ENCODE measurements at places on chromosomes 5 and 9.

GRCh38 chr9:136016572-136017288 is 55.6 kb upstream of the UBAC1 start:
- DNase-seq, result no peak

GRCh38 chr9:2787065-2787464 is 56.8 kb downstream of the PUM3 start:
- no peak for DNase-seq

GRCh38 chr5:3736926-3737325 is 141.3 kb downstream of the IRX1 start:
- DNase-seq, result no peak

- peak; percentile 29 for DNase-seq
Observed at GRCh38 chr5:177023303-177023664, 788 bp downstream of the ZNF346 start.

DNA sequence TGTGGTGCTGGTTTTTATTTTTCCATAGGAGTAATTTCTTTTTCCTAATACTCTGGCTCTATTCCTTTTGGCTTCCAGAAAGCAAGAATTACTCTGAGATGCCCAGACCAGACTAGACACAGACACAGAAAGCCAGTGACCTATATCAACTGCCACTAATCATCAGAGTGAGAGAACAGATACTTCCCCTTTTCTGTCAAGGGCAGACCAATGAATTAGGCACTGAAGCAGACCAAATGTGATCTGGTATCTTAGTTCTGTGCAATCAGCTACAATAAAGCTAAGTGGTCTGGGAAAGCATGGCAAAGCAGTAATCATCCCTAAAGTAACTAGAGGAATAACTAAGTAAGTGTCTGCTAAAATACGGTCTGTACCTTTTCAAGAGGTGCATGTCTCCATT is 239.1 kb downstream of the ELAVL2 start:
- peak; percentile 73 for DNase-seq

DNA sequence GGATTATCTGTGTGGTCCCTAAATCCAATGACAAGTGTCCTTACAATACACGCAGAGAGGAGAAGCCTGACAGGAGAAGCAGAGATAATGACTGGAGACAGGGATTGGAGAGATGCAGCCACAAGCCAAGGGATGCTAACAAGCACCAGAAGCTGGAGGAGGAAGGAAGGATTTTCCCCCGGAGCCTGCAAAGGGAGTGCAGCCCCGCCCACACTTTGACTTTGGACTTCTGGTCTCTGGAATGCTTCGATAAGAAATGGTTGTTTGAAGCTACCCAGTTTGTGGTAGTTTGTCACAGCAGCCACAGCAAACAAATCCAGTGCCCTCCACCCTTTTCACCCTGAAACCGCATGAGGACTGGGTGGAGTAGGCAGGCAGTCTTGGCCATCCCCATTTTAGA is 77.2 kb upstream of the BOD1 start:
- DNase-seq, result no peak

DNA sequence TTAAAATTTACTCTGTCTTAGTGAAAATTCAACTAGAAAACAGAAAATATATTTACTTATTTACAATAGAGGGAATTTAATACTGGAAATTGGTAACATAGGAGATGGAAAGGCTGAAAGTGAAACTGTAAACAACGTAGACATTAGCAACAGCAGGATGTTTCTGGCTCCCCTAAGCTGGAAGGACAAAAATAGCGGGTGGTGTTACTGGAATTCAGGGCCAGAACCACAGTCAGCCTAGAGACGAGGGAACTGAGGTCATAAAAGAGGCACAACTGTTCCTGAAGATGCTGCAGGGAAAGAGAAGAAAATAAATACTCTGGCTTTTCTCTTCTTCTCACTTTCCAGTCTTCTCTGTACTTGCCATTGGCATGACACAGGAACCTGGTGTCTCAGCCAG is 80.4 kb upstream of the NIPBL start:
- DNase-seq, result no peak

- no peak for DNase-seq
Observed at GRCh38 chr5:154371687-154372086, 74.1 kb upstream of the SAP30L start.

DNA sequence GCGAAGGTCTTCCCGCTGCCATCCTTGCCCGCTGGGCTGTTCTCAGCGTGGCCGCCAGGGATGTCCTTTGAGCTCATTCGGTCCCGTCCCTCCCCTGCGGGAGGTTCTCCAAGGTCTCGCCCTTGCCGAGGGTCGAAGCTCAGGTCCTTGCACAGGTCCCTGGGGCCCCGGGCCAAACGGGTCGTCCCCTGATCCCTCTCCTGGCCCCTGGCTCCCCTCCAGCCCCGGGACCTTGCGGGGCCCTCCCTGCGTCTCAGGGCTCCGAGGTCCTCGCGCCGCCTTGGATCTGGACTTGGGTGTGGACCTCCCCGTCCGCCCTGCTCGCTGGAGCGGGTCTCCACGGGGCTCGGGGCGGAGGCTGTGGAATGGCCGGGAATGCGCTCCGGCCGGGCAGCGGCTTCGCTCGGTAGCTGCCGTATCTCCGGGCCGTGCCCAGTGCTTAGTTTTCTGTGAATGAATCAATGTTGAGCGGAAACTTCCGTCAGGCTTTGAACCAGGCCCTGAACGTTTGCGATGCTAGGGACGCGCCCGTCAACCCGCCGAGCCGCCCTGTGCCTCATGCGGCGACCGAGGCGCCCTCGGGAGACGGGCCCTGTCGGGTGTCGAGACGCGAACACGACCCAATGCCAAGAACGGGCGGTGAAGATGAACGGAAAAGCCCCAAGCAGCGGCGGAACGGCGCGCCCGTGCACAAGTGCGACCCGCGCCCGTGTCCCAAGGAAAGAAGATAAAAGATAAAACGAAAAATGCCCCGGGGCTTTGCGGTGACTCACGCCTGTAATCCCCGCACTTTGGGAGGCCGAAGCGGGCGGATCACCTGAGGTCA is 780 bp downstream of the RNU6ATAC start:
- DNase-seq, result peak; percentile 62

GRCh38 chr5:114437936-114438335 is 76.1 kb downstream of the KCNN2 start:
- DNase-seq, result no peak

DNA sequence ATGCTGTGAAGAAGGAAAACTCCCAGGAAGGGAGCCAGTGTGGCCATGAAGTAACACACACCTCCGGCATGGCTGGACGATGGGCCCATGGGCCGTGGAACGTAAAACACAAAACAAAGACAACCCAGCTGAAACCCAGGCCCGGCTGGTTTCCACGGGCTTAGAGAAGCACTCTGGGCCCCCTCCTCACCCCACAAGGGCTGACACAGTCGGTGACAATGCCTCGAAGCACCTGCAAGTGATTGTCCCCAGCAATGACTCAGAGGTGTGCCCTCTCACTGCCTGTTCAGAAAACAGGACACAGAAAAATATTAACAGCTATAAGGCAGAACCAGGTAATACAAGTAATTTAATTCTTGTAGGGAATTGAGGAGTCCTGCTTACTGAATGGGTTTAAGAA is 135.3 kb downstream of the ROR2 start:
- DNase-seq, result no peak

DNA sequence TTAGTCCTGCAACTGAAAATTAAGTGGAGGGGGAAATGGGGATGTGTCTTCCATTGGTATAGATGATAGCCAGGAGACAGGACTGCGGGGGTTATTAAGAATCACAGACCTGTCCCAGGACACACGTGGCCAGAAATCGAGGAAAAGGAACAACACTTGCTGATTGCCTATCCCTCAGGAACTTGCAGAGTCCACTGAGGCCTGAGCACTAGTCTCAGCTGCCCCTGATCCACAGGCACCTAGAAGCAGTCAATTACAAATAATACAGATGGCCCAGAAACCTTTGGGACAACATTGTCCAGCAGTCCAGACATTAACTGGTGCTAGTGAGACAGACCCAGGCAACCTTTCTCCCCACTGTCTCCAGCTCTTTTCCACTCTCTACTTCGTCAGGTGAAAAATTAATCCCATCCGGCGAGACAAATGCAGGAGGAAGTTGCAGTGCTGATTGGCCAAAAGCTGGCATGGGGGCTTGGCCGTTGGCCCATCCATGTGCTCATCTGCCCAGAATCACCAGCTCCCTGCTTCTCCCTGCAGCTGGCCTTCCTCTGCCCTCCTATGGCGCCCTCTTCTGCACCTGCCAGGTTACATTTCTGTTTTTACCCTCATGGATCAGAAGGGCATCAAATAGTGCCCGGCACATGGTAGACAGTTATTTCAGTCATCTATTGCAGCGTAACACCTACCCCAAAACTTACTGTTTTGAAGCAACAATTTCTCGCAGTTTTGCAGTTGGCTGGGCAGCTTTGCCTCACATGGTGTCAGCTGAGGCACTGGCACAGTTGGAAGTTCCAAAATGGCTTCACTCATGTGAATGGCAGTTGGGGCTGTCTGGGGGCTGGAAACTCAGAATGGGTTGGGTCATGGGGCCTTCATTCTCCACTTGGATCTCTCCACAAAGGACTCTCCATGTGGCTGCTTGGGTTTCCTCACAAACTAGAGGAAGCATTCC is 3.6 kb upstream of the B4GALT1 start:
- peak; percentile 67 for DNase-seq

DNA sequence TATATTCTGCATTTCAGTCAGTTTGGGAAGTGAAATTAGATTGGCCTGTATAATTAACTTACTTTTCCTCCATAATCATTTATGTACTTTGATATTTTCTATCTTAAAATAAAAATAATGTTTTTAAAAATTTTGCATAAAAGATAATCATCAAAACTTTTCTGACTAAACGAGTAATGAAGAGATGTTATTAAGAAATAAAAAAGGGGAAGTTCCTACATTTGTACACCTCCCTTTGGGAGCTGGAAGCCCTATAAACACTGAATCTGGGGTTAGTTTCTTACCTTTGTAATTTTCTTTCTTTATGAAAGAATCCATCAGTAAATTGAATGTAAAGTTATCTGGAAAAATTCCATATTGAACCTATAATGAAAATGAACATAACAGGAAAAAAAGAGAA is 86.2 kb downstream of the MRPS27 start:
- no peak for DNase-seq

- no peak for DNase-seq
Observed at GRCh38 chr9:23798325-23798724, 27.7 kb downstream of the ELAVL2 start.

DNA sequence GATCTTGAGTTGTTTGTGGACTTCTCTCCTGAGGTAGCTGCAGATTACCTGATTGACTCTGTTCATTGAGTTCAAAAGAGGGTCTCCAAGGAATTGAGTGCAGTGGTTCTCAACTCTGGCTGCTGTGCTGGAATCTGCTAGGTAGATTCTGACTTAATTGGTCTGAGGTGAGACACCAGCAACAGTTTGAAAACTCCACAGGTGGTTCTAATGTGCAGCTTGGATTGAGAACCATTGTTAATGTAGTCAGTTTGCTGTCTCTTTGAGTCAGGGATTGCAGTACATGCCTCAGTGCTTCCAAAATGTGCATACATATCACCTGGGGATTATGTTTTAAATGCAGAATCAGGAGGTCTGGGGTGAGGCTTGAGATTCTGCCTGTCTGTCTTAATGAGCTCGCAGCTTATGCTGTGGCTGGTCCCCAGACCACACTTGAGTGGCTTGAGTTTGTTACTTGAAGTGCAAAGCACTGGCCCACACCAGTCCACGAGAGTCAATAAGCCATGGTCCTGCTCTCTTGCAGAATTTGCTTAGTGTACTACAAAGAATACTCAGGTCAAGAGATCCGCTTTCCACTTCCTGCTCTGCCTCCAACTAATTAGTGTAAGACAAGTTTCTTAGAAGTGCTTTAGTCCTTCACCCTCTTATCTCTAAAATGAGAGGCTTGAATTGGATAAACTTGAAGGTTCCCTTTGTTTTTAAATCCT is 82.3 kb downstream of the ATG10 start:
- no peak for DNase-seq

DNA sequence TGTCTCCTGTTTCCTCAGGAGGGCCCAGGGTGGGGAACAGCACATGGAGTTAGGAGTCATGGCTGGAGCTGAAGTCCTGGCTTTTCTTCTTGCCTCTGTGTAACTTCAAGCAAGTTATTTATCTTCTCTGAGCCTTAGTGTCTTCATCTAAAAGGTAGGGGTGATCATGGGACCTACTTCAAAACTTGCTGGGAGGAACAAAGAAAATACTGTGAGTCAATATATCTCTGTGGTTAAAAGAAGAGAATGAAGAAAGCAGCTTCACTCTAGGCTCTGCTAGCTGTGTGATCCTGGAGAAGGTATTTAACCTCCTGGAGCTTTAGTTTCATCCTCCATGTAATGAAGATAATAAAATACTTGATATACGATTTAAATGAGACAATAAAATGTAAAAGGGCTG is 26.5 kb downstream of the AFAP1L1 start:
- DNase-seq, result no peak

GRCh38 chr9:16743375-16743774 is 127.1 kb downstream of the BNC2 start:
- peak; percentile 16 for DNase-seq

- peak; percentile 81 for DNase-seq
Observed at GRCh38 chr9:129610473-129611306, 10.2 kb downstream of the C9orf50 start.

DNA sequence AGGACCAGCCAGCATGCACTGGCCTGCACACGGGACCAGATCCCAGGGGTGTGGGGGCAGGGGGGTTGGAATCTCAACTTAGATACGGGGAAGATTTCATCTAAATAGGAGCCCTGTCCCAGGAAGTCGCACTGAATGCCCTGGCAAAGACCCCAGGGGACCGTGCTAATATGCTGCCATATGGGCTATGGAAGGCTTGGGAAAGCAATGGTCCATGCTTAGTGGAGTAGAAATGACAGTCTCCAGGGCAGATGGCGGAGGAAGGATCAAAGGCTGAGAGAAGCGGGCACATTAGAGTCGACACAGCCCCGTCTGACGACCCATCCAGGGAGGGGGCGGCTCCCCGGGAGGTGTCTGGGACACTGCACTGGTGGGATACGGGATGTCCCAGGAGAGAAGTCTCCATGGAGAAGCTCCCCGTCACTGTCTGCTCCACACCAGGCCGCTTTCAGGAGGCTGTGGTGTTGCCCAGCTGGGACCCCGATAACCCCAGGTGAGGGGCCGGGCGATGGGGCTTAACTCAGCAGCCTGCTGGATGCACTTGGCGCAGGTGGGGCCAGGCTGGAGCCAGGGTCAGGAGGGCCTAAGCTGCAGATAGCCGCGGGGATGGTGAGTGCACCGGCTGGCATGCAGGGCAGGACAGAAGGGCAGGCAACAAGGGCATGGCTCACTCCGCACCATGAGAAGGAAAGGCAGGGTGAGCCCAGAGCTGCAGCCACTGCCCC is 377.7 kb upstream of the IRX1 start:
- DNase-seq, result no peak

GRCh38 chr9:14780251-14780650 is 57.7 kb upstream of the CER1 start:
- no peak for DNase-seq

DNA sequence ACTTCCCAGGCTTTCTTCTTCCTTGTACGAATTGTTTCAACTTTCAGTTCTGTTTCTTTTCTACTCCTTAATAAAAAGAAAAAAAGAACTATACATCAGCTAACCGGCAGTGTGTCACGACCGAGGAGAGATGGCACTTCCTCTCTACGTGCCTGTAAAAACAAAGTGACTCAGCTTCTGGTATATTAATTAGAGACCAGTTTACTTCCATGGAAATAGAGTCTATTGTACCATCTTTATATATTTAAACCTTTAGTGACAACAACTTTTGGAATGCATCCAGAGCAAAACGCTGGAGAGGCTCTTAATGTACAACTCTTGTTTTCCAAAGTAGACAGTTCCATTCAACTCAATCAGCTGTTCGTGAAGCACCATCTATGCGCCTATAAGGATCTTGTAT is 94.5 kb upstream of the LIFR start:
- no peak for DNase-seq

Measured in RPMI8226 (cell line).